Kidney capillary endothelial cell (primary cell): ENCODE measurements at places on chromosomes 1 and 21.

DNA sequence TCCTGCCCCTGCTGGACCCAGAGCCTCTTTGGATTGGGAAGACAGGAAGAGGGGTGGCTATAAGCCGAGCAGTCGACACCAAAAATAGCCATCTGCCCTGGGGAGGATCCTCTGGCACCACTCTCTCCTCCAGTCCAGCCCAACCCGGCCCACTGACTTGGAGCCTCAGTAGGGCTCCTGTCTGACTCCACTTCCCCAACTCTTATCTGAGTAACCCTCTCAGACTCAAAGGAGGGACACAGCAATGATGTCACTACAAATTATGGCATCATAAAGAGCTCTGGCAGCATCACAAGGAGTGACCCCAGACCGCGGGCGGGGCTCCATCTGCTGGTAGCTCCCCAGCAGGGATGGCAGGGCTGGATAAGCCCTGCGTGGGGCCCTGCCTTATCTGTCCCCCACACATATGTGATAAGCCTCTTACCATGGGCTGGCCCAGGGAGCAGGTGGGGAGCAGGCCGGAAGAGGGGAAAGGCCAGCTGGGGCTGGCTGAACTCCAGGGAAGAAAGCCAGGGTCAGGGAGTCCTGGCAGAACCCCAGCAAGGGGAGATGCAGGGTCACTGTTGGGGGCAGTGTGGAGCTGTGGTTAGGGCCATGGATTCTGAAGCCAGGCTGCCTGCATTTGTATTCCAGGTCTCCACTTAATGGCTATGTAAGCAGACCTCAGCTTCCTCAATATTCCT, 4.6 kb upstream of the SLC6A9 start:
- DNase-seq, result no peak

GRCh38 chr1:28115267-28115666, 26.9 kb upstream of the EYA3 start:
- DNase-seq, result no peak

DNA sequence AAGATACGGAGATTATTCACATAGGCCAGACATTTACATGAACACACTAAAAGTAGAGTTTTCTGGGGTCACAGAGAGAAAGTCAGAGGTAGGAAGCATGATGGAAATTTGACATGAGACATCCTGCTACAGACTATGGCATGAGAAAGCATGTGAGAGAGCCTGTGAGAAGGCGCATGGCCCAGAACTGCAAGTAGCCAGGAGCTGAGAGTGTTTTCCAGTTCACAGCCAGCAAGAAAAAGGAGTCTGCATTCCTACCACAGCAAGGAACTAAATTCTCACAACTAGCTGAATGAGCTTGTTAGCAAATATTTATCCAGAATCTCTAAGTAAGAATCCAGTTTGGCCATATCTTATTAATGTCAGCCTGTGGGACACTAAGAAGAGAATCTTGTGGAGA, 673.3 kb downstream of the BRINP3 start:
- DNase-seq, result no peak

- no peak for DNase-seq
These were observed 24.5 kb upstream of the RCSD1 start for GRCh38 chr1:167605576-167605975.

DNA sequence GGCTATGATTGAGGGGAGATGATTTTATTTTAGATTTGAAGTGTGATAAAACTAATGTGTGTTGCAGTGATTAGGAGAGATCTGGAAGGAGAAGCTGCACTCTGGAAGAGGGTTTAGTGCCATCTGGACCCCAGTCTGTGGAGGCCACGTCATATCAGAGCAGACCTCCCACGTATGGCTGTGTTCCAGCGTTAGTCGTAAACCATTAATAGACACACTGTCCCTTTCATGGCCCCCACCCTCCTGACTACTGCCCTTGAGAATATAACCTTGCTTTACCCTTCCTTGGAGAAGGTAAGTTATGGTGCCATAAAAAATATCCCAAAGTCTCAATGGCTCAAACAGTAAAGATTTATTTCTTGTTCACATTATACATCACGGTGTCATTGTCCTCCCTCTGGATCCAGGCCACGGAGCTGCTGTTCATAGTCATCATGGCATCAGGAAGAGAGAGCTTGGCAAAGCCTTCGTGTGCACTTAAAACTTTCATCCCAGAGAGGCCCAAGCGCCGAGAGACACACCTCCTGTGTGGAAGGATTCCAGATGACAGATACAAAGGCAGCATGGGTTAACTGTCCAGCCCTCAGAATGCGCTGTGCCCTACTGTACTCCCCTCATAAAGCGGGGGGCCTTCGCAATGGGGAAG, 33.2 kb downstream of the RHOU start:
- DNase-seq, result no peak
